ENCODE measurements at places on chromosomes 16 and 17.

GRCh38 chr17:81412490-81413093 lies 17.3 kb downstream of the BAHCC1 start:
- DNase-seq, result peak; percentile 58

DNA sequence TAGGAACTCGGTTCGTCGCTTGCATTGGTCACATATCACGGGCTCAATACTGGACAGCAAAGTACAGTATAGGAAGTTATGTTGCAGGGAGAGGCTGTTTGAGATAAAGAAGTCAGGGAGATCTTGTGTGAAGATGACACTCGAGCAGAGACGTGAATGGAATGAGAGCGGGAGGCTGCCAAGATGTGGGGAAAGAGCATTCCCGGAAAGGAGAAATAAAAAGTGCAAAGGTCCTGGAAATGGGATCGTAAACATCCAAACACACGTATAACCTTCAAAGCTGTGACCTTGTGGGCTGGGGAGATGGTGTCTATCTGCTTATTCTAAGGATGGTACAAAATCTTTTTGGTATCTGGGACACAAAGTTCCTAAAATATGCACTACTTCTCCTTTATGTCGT lies 43.0 kb upstream of the MYOCD start:
- no peak for DNase-seq

- DNase-seq, result no peak
Observed at GRCh38 chr17:65228287-65228686, 91.1 kb downstream of the RGS9 start.

DNA sequence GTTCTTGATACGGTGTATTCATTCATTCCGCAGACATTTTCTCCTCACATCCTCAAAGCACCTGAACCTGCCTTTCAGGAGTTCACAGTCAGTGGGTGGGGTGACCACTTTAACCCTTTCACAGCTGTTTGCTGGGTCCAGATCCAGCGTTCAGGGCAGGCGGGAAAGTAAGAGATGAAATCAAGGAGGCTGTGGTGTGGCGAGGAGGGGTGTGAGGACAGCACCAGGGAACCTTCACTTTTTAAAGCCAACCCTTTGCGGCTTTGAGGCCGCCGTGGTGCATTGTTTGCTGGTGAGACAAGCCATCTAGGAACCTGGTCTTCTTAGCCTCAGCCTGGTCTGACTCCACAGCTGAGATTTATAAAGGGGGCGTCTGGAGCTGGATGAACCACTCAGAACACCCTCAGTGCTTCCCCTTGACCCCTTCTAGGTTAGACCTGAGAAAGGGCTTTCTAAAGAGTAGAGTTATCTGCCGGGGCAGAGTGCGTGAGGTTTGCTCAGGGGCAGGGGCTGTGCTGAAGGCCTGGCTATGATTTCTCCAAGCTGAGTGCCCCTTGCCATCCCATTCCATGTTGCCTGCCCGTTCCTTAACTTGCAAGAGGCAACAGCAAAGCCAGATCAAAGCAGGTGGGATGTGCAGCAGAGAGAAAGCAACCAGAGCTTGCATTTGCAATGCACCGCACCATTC lies 933 bp downstream of the CCR7 start:
- peak; percentile 56 for DNase-seq

GRCh38 chr17:78798695-78799559 lies 16.9 kb upstream of the CYTH1 start:
- peak; percentile 47 for DNase-seq

DNA sequence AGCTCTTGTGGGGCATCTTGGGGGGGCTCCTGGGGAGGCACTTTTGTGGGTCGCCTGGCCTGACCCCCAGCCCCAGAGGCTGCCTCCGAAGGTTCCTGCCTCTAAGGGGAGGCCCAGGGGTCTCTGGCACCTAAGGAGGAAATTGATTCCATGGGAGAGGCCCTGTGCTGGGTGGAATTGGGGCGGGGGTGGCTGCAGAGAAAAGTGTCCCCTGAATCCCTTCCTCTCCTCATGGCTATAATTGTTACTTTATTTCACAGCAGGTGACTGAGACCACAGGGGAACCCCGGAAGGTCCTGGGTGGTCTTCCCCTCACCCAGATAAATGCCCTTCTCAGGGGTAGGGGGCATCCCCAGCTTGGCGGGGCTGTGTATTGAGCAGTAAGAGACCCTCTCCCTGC lies 3.1 kb downstream of the GLIS2 start:
- DNase-seq, result no peak
